ENCODE measurements at places on chromosomes 3 and 15.

GRCh38 chr3:54344601-54345231 is 222.4 kb downstream of the CACNA2D3 start:
- no peak for DNase-seq

DNA sequence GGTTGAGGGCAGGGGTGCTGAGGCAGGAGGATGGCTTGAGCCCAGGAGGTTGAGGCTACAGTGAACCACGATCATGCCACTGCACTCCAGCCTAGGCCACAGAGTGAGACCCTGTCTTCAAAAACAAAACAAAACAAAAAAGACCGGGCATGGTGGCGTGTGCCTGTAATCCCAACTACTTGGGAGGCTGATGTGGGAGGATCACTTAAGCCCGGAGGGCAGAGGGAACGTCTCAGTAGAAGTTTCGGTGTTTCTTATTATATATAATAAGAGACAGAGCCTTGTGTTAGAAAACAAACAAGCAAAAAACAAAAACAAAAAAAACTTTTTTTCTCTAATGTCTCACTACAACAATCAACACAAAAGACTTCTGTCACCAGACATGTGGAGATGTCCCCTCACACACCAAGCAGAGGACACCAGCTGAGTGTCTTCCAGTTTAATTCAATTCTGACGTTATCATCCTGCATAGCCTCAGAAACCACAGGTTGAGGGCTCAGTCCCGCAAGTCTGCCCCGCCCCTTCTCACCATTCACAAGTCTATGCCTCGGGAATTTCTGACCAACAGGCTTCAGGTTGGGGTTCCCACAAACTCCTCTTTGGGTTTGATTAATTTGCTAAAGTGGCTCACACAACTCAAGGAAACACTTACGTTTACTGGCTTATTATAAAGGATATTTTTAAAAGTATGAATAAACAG is 24.0 kb upstream of the EIF4A2 start:
- DNase-seq, result no peak

- no peak for DNase-seq
These were observed 732.9 kb downstream of the VGLL3 start for GRCh38 chr3:86257955-86258641.

GRCh38 chr3:125511420-125512118 is 8.4 kb downstream of the SNX4 start:
- DNase-seq, result no peak

DNA sequence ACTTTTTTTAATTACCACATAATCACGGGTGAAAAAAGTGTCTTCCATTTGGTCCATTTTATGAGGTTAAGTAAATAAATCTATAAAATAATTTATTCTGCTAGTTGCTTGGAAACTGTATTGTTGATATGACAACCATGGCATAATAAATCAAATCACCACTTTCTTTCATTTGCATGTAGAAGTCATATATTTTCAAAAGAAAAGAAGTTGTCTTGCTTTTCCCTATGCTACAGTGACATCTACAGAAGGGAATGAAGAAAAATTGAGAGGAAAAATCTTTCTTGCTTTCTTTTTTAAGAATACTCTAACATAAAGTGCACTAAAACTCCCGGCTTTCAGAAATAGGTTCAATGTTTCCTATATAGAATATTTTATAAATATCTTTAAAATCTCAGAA is 228.5 kb downstream of the ZBBX start:
- peak; percentile 52 for DNase-seq

DNA sequence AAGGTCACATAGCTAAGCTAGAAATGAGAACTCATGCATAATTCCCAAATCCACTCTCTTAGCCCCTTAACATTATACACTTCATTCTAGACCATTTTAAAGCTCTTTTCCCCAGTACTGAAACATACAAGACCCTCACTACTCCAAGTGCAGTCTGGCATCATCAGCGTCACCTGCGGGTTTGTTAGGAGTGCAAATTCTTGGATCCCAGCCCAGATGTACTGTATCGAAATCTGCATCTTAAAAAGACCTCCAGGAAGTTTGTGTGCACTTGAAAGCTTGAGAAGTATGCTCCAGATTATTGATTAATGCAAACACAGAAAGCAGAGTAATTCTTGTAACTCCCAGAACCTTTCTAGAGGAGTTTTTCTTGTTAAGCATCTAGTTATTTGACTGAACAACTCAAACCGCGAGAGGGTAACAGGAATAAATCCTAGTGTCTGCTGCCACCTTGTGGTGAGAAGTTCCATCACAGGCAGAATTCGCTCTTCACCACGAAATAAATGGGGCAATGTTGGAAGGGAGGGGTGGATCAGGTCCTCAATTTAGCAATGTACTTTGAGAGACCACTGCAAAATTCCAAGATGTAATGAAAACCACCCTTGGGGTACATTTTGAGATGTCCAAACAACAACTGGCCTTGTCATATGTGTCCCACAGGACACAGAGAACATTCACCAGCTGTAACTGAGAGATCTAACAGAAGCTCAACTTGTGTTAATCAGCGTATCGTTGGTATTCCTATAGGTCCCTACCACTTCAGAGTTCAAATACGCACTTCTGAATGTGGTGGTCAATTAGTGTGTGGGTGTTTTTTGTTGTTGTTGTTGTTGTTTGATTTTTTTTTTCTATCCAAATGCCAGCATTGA is 583 bp upstream of the C3orf49 start:
- peak; percentile 27 for DNase-seq

DNA sequence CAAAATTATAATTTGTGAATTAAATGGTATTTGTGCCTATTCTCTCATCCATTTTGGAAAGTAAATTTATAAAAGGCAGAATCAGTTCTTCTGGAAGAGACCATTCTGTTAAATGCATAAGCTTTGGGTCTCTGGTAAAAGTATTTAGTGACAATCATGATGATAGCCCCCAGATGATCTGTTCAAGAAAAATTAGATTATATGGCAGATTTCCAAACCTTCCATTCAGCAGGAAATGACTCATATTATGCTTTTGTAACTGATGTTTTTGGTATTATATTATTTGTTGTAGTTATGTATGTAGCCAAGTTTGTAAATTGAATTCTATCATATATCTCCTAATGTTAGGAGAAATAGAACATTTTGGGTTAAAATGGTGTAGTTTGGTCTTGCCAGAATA is 340.8 kb upstream of the DPH6 start:
- no peak for DNase-seq

DNA sequence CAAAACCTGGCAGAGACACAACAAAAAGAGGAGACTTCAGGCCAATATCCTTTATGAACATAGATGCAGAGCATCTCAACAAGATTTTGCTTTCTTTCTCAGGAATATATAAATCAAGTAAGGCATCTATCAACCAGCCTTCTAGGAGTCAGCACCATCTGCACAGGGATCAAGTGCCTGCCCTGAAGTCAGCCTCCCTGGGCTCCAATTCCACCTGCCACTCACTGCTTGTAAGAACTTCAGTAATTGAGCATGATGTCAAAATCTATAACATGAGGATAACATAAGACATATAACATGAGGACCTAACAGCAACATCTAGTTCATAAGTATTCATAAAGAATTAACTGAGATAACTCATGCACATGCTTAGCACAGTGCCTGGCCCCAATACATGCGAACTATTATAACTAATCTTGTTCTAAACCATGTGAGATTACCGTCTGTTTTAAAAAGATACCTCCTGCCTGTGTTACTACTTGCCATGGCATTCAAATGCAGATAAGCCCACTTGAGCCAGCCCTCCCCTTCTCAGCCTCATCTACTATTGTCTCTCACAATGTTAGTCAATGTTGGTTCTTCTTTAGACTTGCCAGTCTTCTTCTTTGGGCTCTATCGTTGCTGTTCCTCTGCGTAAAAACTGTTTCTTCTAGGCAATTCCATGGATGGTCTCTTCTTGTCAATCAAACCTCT is 91.6 kb downstream of the PLD1 start:
- no peak for DNase-seq

- no peak for DNase-seq
These were observed 515.2 kb downstream of the RSL24D1 start for GRCh38 chr15:54681584-54681983.

GRCh38 chr15:77739591-77740378 is 107.1 kb upstream of the LINGO1 start:
- DNase-seq, result no peak

DNA sequence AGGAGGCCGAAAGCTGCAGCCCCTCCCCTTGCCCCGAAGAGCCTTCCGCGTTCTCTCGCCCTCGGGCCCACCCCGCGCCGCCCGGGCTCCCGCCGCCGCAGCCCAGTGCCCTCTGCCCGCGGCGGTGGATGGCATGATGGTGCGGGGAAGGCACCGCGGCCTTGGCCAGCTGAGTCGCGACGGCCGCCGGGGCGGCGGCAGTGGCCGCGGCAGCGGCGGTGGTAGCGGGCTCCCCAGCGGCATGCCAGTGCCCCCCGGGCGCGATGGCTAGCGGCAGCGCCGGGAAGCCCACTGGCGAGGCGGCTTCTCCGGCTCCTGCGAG is 1.2 kb downstream of the TLNRD1 start:
- DNase-seq, result no peak

DNA sequence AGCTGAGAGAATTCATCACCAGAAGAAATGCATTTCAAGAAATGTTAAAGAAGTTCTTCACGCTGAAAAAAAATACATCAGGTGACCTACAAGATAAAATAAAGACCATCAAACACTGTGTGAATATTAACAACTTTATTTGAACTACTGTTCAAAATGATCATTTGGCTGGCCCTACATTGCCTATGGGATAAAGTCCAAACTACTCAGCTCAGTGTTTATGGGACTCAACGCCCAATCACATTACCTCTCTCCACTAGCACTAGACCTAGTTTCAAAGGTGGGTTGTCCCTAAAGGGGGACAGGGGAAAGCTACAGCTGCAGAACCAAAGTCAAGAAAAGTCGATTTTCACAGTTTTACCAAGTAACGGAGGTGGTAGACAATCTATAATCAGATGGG is 62.0 kb downstream of the DLG1 start:
- no peak for DNase-seq

DNA sequence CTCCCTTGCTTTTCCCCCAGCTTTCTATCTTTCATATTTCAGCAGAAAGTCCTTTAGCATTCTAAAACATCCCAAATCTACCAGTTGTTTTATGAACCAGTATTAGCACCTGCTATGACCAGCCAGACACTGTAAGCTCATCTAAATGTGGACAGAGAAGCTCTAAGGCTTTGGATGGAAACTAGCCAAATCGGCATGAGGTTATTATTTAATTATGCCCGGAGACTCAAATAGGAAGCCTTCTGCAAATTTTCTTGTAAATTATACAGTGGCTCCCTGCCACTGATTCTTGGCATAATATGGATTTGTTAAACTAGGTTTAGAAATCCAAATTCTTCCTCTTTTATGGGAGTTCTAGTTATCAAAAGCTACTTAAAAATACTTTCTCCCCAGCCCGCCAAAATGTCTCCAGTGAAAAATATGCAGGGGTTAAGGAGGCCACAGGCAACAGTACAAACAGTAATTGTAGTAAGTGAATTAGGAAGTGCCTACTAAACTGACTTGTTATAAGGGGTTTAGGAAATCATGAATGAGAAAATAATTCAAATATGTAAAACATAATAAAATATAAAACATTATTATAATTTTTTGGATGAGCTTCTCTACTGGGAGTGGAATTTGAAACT is 15.4 kb downstream of the MYH15 start:
- DNase-seq, result no peak

DNA sequence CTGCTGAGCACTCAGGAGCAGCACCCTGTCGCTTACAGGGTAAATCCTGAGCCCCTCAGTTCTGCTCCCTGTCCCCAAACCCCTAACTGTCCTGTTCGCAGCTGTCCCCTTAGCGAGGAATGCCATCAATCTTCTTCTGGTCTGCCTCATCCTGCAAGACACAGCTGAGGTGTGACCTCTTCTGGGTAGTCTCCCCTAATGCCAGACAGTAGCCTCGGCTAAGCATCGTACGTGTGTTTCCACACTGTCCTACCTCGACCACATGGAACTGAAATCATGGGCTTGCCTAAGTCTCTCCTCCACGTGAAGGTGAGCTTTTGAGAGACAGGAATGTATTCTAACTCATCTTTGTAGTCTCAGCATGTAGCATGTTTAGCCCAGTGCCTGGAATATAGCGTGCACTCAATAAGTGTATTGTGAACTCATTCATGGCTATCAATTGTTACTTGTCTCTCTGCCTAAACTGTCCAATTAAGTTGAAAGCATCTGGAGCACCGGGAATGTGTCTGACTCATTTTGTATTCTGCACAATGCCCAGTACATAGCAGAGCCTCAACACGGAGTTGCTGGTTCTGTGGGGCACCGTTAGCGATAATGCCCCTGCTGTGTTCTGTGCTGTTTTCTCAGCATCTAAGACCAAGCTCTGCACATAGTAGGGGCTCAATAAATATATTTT is 90.2 kb downstream of the HES1 start:
- DNase-seq, result no peak

- DNase-seq, result peak; percentile 12
These were observed 9.2 kb upstream of the TMEM212 start for GRCh38 chr3:171833789-171834460.

DNA sequence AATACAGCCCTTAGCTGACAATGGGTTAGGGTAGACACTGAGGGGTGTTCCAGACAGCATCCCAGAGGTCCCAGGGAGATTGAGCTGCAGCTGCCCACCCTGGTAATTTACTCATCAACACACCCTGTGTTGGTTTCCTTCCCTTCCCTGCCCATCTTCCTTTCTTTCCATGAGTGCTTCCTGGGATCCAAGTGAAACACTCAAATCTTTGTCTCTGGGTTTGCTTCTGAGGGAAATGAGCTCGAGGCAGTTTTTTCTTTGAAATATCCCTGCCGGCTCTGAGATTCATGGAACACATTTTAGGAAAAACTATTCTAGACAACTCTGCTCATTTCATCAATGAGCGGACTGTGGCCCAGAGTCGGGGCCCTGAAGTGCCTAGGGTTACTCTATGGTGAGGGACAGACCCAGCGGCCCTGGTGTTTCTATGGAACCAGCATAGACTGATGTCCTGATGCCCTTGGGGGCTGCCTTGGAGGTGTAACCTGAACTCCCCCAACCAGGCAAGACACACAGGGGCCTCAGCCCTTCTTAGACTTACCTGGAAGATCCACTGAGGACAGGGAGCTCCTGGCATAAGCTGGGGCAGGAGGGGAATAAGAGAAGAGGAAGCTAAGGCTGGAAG is 14.9 kb upstream of the CSRNP1 start:
- DNase-seq, result no peak

GRCh38 chr3:11671648-11672100 is 28.0 kb upstream of the VGLL4 start:
- DNase-seq, result no peak

- DNase-seq, result no peak
These were observed 1.6 kb downstream of the INSYN1 start for GRCh38 chr15:73751511-73751898.

- DNase-seq, result peak; percentile 63
These were observed 9.7 kb downstream of the ITIH4 start for GRCh38 chr3:52820736-52821135.

- DNase-seq, result no peak
These were observed at the start of gene CFAP44 for GRCh38 chr3:113441051-113441770. TSS of gene CFAP44 (minus strand) at chr3:113441493. CDS start at chr3:113433664, 7,829 bp downstream.

GRCh38 chr3:66302288-66302687 is 81.5 kb downstream of the SLC25A26 start:
- DNase-seq, result no peak

- no peak for DNase-seq
These were observed 339.9 kb downstream of the NR2F2 start for GRCh38 chr15:96670389-96670788.

Data from NCI-H526 (cell line).